ENCODE measurements at places on chromosomes 3 and 15.
A peak's percentile ranks its signal among the peaks of the same experiment; 100 is the strongest.

GRCh38 chr3:61146010-61146890 lies 105.0 kb downstream of the FHIT start:
- DNase-seq, result peak; percentile 10

- no peak for DNase-seq
Measured at GRCh38 chr3:8743021-8743601, 9.5 kb downstream of the CAV3 start.

DNA sequence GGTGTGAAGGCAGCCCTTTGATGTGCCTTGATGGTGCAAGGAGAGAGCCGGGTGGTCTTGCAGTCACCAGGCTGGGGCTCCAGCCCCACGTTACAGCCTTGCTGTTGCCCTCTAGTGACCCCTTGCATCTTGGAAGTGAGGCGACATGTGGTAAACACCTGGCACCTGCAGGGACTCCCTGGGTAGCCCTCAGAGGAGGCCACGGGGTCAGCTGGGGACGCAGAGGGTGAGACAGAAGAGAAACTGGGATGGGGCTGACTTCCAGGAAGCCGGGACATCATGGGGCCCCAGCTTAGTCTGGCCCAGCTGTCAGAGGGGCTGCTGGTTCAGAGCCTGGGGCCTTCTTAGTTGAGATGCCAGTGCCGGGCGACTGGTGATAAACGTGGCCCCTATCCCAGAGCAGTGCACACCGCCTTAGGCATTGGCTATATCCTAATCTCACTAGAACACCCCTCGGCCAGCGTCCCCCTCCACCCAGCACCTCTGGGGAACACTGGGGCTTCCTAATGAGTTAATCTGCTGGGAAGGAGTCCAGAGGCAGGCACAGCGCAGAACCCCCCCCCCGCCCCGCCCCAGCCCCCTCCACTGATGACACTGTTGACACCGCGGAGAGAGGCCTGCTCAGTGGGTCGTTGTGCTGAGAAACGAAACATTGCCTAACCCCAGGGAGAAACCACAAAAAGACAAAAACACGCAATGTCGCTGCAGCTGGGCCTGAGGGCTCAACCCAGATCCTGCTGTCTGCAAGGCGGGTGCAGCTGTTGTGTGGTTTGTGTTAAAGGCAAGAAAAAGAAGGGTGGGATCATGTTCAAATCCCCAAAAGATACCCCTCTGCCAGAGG lies 60.5 kb upstream of the KLF13 start:
- DNase-seq, result no peak

GRCh38 chr3:72245183-72245811 lies 460.3 kb upstream of the PROK2 start:
- DNase-seq, result no peak

GRCh38 chr3:83065851-83066460 lies 1304.5 kb upstream of the GBE1 start:
- DNase-seq, result no peak
